ENCODE measurements at places on chromosomes 4 and X. TPM values are rescaled to one million over a fixed set of nuclear protein-coding genes. Genes with fewer than 3 reads are reported as not detected.

DNA sequence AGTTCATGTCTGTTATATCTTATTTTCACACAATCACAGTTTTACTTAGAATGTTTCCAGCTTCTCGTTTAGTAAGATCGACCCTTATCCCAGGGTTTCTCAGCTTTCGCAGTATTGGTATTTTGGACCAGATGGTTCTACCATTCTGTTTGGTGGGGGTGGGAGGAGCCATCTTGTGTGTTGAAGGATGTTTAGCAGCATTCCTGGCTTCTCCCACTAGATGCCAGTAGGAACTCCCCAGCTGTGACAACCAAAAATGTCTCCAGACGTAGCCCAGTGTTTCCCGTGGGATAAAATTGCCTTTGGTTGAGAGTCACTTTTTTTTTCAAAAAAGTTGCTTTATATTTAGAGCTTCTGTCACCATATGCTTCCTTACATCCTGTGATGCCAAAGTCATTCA lies 90.9 kb upstream of the TLR2 start:
- no peak for DNase-seq

- no peak for DNase-seq
Measured at GRCh38 chr4:47012676-47013075, 18.7 kb upstream of the GABRB1 start.

GRCh38 chrX:40371376-40371775 lies 209.4 kb upstream of the ATP6AP2 start:
- DNase-seq = no peak

DNA sequence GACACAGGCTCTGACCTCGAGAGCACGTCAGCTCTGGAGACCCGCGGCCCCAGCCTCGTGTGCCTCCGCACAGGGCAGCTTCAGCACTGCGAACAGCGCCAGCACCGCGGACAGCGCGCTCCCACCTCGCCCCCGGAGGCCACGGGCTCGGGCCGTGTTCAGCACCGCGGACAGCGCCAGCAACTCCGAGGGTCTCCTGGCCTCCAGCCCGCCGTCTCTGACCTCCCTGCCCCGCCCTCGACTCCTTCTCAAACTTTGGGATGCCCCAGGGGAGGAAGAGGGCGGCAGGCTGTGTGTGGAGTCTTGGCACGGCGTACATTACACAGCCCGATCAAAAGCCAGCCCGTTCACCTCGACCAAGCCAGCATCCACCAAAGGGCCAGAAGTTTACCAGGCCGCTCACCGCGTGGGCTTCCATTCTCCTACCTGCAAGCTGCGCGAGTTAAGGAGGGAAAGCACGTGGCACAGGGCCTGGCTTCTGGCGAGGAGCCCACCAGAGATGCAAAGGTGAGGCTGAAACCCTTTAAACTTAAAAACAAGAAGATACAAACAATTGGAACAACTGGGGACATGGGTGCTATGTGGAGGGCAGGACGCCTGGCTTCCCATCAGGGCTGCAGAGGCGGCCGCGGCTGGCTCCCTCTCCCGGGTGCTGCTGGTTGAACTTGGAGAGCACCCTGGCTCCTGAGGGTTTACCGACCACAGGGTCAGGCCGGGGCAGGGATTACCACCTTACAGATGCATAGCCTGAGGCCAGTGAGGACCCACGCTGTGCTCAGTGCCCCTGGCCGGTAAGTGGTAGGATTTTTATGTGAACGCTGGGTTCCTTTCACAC lies 4.5 kb upstream of the NKX1-1 start:
- peak; percentile 68 for DNase-seq

- no peak for DNase-seq
Measured at GRCh38 chr4:69056921-69057550, 39.2 kb upstream of the UGT2B7 start.

DNA sequence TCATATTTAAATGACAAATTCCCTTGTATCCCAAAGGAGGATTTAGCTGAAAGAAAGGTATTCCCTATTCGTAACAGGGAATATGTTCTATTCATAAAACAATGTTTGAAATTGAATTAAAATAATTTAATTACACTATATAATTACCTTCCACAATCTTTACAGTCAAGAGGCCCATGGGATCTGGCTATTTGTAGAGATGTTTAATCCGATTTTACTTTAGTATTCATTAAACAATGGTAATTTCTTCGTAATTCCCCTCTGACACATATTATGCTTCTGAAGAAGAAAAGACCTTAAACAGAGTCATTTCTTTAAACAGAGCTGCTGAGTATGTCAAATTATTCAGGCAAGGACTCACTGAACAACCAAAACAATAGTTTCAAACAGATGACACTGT lies 98.8 kb downstream of the MAGEC1 start:
- DNase-seq = no peak

DNA sequence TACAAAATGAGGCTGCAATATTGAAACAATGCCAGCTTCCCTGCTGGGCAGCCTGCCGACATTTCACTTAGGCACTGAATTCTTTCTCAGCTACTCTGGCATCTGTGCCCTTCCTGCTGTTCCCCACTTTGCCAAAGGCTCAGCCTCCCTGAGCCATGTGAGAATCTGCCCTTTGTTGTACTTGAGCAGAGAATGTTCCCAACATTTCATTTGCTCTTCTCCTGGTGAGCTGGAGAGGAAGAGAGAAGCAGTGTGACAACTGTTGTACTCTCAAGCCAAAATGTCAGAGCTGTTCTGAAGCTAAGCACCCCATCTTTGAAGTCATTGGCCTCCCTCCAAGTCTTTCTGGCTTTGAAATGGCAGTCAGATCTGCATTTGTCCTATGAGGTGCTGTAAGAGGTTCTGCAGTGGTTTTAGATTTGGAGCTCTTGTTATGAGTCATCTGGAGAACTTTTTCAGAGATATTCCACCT lies 32.5 kb downstream of the LANCL3 start:
- DNase-seq = no peak

DNA sequence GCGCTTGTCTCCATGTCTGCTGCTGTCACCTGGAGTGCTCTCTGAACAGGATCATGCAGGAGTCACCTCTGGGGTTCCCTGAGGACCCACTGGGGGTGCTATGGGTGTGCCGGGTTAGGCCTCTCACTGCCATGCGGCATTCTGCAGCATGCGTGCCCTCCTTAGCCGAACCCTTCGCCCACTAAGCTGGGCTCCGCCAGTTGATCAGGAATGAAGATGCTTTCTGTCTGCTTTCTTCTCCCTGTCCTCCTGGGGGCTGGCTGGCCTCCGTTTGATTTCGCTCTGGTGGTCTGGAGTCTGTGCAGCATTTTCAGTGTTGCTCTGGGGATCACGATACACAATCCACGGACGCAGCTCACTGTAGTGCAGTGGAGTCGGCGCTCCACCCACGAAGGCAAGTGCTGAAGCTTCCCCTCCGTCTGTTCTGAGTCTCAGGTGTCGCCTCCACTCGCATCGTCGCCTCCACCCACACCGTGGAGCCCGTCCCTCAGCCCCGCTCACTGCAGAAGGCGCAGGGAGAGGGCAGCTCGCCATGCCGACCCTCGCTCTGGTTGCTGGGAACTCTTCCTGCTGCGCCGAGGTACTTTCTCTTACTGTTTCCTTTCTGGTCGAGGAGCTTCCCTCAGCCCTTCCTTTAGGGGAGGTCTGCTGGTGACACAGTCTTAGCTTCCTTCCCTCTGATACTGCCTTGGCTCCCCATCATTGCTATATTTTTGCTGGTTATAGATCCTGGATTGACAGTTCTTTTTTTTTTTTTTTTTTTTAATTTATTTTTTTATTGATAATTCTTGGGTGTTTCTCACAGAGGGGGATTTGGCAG lies 29.2 kb downstream of the LETM1 start:
- DNase-seq = no peak

- no peak for DNase-seq
Measured at GRCh38 chr4:27024805-27025204, 164.2 kb downstream of the STIM2 start.

DNA sequence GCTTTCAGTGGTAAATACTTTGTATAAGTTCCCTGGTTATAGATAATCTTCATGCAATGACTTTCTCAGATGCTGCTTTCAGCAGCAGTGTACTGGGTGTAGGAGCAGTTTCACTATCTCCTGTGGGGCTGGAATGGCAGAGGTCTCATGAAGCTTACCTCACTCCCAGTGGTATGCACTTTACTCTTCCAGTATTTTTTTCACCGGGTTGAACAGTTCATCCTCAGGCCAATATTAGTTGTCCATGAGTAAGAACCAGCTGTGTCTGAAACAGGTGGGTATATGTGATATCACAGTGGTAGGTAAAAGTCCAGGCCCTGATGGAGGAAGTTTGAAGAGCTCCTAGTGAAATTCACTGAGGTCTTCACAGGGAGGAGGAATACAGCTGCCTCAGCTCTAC lies 351.5 kb upstream of the EMCN start:
- no peak for DNase-seq

The GC gene
- 2,843 TPM for total RNA-seq

The LNX1 gene
- 3.0 TPM for total RNA-seq

All from liver (tissue), 10 donors.